ENCODE measurements at places on chromosomes 13 and 19.

- DNase-seq = no peak
Observed at GRCh38 chr13:76804801-76805200, 81.4 kb downstream of the KCTD12 start.

DNA sequence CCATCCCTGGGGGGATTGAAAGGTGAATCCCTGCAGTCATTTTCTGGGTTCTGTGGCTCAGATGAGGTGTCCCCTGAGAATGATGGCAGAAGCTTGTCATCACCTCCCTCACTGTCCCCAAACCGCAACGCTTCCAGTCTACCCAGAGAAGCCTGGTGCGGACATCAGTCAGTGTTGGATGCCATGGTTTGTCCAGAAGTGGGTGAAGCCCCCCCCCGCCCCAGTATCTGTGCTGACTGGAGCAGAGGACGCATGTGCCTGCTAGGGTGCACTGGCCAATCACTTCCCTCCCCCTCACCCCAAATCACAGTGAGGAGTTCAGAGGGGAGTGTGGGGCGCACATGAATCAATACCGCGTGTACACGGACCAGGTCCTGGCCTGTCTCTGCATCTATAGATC, 150.5 kb downstream of the TEX29 start:
- DNase-seq = no peak

DNA sequence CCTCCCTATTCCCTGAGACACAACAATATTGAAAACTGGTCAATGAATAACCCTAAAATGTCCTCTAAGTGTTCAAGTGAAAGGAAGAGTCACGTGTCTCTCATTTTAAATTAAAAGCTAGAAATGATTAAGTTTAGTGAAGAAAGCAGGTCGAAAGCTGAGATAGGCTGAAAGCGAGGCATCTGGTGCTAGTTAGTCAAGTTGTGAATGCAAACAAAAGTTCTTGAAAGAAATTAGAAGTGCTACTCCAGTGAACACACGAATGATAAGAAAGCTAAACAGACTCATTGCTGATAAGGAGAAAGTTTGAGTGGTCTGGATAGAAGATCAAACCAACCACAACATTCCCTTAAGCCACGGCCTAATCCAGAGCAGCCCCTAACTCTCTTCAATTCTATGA, 99.4 kb upstream of the ZNF507 start:
- DNase-seq = no peak

DNA sequence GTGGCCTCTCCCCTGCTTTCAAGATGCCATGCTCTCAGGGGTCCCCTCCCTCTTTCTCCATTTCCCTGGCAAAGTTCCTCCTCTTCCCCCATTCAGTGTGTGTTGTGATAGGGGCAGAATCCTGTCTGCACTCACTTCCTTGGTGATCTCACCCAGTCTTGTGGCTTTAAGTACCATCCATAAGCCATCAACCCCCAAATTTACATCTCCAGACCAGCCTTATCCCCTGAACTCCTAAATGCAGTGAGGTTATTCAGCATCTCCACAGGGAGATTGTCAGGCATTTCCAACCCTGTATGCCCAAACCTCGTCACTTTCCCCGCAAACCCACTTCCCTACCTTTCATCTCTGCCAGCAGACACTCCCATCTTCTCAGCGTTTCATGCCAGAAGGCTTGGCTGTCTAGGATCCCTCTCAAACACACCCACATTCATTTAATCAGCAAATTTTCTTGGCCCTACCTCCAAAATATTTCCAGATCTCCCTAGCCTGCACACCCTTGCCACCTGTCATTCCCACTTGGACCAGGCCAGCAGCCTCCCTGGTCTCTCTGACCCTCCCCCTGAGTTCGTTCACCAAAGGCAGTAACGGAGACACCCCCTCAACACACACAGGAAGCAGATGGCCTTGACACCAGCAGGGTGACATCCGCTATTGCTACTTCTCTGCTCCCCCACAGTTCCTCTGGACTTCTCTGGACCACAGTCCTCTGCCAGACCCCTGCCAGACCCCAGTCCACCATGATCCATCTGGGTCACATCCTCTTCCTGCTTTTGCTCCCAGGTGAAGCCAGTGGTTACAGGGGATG, at the start of gene HCST:
HCST (plus strand) TSS at position 676 of the 808 bp plus-strand sequence; CDS start at position 741, 65 bp downstream.
- DNase-seq = peak; percentile 61

GRCh38 chr13:74273581-74273980, 139.4 kb upstream of the KLF12 start:
- DNase-seq = no peak

GRCh38 chr13:87234981-87235380, 436.2 kb upstream of the SLITRK5 start:
- no peak for DNase-seq

DNA sequence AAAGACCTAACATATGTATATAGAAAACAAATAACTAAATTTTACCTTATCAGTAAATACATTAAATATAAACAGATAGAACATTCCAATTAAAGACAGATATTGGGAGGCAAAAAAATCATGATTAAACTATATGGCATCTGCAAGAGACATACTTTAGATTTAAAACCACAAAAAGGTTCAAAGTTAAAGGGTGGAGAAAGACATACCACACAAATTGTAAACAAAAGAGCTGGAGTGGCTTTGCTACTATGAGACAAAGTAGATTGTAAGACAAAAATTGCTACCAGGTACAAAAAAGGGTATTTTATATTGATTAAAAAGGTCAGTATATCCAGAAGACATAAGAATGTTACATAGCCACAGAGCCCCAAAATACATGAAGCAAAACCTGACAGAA, 200.2 kb downstream of the KCNRG start:
- no peak for DNase-seq

GRCh38 chr13:71874458-71874857, 7.5 kb upstream of the DACH1 start:
- no peak for DNase-seq

Measured in GM13977 (cell line).